ENCODE measurements at places on chromosomes 12 and 14.

DNA sequence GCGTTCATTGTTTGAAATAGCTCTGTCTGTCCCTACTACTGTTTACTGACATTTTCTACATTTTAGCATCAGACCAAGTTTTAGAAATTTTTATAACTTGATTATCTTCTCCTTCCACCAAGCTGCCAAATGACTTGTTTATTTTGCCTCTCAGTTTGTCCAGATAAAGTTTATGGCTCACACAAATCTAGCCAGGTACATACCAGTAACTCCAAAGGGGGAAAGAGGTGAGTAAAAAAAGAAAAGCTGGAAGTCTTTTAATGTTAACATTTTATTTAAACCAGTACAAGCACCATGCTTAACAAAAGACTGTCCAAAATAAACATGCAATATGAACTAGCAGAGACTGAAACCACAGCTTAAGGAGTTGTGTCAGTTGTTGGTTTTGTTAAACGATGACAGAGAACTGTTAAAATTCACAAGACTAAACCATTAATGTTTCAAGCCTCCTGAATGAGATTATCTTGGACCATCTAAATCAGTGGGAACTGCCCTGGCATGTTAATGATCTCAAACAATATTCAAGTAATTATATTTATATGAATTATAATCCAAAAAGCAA lies 14.5 kb downstream of the GMFB start:
- no peak for DNase-seq

GRCh38 chr12:124848621-124849380 lies 14.9 kb downstream of the SCARB1 start:
- no peak for DNase-seq

DNA sequence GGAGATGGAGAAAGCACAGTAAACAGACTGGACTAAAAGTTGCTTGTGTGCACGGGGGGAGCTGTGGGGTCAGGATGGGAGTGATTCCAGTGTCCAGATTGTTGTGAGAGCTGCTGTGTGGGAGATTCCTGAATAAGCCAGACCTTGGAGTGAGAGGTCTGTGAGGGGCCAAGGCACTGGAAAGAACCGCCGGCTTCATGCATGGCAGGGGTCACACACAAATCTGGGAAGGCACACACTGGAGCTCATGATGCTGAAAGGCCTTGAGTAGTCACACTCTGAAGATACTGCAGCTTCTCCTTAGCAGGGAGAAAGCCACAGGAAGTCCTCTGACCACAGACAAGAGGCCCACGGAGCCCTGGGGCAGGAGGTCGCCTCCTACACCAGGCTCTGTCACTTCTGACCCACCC lies 23.1 kb downstream of the ADCY6 start:
- no peak for DNase-seq

DNA sequence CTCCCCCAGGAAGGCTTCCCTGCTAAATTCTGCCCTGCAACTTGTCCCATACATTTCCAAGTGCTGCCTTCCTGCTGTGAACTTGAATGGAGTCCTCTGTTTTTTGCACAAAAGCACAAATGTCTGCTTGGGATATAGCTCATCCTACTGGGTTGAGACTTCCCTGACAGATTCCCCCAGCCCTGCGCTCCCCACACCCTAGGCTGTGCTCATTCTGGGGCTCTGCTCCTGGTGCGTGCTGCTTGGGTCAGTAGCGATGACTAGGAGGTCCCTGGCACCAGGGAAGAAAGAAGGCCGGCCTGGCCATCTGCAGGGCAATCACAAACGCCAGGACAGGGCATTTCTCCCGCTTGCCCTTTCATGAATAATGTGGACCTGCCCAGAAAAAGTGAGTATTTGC lies 29.2 kb upstream of the FKBP4 start:
- no peak for DNase-seq

GRCh38 chr12:122399254-122399591 lies 23.2 kb downstream of the CLIP1 start:
- DNase-seq: no peak

GRCh38 chr12:65612440-65612839 lies 211.8 kb upstream of the HMGA2 start:
- DNase-seq: no peak

GRCh38 chr12:42568952-42569915 lies 20.3 kb downstream of the PRICKLE1 start:
- no peak for DNase-seq

- DNase-seq: no peak
These were observed 246.2 kb upstream of the NPAS3 start for GRCh38 chr14:32692441-32692840.

All from GM12891 (cell line).